ENCODE measurements at places on chromosomes 2 and 18.
A peak's percentile ranks its signal among the peaks of the same experiment; 100 is the strongest.

GRCh38 chr2:196131384-196131937 is 39.9 kb downstream of the STK17B start:
- no peak for DNase-seq

DNA sequence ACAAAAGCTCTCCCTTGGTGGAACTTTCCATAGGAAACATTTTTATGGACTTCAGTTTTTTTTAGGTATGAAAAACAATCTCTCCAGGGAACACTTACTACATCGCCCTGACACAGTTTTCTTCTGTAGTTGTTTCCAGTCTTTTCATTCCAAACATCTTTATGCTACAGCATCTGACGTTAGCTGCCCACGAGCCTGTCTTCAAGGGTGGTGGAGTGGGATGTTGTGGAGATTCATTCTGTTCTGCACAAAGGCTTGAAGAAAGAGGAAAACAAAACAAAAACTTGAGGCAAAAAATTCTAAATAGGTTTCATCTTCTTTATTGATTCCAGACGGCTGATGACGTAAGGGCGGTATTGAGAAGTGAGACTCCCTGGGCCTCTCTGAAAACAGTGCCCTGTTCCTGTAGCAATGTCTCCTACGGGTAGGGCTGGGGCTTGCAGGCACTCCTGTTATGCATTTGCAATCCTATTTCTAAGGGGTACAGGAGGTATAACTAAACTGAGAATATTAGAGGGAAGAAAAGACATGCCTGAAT is 375.0 kb downstream of the RNF144A start:
- DNase-seq = no peak

DNA sequence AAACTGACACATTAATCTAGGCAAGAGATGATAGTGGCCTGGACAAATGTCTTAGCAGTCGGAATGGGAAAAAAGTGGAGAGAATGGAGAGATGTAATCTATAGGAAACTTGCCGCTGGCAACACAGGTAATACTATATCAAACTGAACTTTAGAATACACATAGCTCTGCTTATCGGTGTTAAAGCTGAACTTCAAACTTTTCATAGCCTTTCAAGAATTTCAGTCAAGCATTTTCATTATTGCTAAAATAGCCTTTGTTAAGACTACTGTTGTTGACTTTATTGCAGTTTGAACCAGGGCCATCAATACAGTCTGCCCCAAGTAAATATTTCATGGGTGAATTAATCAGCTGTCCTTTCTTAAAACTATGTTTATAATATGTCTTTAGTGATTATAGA is 12.9 kb upstream of the CHST9 start:
- DNase-seq = no peak

DNA sequence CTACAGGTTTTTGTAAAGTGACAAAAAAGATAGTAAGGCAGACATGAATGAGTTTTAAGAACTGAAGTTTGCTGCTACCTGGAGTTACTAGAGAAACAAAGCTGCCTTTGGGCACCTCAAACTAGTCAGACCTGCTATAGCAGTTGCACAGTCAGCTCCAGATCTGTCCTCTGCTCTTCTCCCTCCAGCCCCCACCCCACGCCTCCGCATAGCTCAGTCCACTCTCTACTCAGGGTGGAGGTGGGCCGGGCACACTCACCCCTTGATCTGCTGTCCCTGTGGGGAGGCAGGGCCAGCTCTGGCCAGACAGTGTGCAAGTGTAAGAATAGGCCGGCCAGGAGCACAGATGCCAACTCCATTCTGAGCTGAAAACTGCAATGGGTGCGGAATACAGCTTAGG is 4.1 kb downstream of the SERTAD2 start:
- DNase-seq = no peak

DNA sequence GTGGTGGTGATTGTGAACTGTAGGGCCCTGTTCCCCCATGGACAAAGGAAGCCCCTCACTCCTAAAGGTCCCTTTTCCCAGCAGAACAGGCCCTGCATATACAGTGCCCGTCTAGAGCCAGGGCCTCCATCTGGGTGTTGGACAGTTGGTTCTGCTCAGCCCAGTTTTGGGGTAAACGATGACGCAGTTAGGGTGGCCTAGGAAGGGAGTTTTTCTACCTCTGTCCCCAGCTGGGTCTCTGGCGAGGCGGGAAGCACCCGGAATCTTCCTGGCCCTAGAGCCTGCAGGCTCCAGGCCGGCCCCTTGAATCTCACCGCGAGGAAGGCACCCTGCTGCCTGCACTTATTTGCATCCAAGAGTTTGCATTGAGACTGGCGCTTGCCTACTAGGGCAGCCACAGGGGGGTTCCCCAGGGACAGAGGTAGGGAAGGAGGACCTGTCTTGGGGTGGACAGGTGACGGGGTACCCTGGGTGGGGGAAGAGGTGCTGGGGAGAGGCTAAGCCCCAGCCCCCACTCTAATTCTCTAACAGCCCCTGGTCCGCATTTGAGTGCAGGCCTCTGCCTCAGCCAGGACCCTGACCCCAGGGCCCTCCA is 529 bp upstream of the MTA3 start:
- peak; percentile 34 for DNase-seq

DNA sequence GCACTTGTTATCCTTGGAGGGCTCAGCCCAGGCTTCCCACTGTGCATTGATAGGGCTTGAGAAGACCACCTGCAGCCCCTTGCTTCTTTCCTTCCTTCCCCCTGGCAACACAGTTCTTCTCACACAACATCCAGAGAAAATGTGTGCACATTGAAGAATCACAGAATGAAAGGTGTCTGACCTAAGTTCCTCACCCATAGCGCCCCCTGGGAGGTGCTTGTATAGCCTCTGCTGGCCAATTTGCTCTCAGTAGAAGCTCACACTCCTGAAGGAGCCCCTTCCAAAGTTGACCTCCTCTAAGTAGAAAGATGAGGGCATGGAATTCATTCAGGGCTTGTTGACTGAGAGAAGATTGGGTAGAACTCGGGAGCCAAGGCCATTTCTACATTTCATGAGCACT is 758.4 kb upstream of the KLHL29 start:
- no peak for DNase-seq

GRCh38 chr2:233013027-233013461 is at the start of gene NGEF:
Gene NGEF, minus strand, starts transcription at chr2:233013256. Its CDS starts 38,366 bp downstream, at chr2:232974890.
- DNase-seq = no peak
